Stimulated activated CD8-positive, alpha-beta memory T cell treated with anti-CD3 and anti-CD28 coated beads, Interleukin-7, amount 100 ng/mL, for 48 hours (primary cell): ENCODE measurements at places on chromosomes 2 and 18.

GRCh38 chr2:191936882-191937405 lies 90.1 kb upstream of the CAVIN2 start:
- no peak for DNase-seq

- DNase-seq, result no peak
These were observed 611.7 kb downstream of the TSN start for GRCh38 chr2:122366969-122367645.

DNA sequence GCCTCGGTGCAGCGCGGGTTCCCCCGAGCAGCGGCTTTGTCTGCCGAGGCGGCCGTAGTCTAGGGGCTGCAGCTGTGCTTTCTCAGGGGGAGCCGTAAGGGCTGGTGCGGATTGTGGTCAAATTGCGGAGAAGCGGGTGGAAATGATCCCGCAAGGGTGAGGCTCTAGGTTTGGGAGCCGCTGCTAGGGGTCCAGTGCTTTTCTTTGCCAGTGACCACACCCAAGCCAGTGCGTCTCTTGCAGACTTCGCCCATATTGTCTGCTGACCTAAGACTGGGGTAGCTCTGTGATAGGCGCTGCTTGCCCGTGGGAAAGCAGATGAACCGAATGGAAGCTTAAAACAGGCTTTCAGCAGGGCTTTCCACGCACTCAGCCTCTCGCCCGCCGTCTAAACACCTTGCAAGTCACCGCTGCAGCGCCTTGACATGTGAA lies 2.1 kb downstream of the DPYSL5 start:
- no peak for DNase-seq

GRCh38 chr2:56182420-56182819 lies 1.4 kb upstream of the CCDC85A start:
- DNase-seq, result no peak

GRCh38 chr18:36302676-36303075 lies 5.2 kb downstream of the FHOD3 start:
- no peak for DNase-seq

DNA sequence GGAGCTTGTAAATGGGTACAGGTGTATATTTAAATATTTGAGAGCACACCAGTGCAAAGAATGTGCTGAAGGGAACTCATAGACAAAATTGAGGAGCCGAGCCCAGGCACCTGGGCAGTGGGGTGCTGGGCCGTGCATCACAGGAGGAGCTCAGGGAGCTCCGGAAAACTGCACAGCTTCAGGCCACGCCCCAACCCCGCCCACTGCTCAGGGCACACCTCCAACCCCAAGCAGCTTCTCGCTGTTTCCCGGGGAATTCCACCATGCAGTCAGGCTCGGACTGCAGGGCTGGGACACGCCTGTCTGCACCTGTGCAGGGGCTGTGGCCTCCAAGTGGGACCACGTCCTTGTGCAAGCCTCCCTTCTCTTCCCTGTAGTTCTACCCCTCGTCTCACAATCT lies 243.0 kb downstream of the HDAC4 start:
- DNase-seq, result no peak

DNA sequence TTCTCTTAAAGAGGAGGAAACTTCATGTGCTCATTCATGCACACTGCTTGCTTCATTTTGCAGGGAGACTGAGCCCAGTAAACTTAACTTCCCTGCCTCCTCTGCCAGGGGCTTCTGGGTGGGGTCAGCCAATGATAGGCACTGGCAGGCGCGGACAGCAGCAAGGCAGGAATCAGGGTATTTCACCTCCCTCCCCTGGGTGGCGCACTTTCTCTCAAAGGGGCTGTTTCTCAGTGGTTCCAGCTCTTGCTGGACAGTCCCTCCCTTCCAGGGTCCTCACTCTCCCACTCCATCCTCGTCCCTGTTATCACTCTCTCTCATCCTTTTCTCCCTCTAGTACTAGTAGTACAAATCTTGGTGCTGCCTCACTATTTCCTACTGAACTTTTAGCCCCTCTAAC lies 320.5 kb upstream of the ZNF521 start:
- no peak for DNase-seq

- DNase-seq, result no peak
These were observed 55.3 kb upstream of the B3GNT2 start for GRCh38 chr2:62140426-62141141.

- no peak for DNase-seq
These were observed 189.2 kb upstream of the DSEL start for GRCh38 chr18:67705748-67706147.

DNA sequence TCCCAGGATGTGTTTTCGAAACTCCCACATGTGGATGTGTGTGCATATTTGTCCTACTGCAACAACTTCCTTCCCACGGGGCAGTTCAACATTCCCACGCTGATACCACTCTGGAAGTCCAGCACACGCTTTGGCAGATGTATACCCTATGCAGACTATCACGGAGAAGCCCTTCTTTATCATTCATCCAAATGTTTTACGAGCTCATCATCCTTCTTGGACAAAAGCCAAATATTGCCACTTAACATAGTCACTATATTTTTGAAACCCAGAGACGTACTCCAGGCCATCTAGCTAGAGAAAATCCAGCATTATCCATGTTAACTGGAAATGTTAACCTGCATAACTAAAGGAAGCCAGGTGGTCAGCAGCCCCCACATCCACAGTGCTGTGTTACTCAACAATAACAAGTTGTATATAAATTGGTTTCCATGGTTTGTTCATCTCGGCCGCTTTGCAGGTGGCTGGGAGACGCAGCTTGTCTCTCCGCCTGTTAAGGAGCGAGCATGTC lies 131.5 kb downstream of the ZNF532 start:
- no peak for DNase-seq

- DNase-seq, result no peak
These were observed 80.2 kb upstream of the BCL11A start for GRCh38 chr2:60633615-60634014.

DNA sequence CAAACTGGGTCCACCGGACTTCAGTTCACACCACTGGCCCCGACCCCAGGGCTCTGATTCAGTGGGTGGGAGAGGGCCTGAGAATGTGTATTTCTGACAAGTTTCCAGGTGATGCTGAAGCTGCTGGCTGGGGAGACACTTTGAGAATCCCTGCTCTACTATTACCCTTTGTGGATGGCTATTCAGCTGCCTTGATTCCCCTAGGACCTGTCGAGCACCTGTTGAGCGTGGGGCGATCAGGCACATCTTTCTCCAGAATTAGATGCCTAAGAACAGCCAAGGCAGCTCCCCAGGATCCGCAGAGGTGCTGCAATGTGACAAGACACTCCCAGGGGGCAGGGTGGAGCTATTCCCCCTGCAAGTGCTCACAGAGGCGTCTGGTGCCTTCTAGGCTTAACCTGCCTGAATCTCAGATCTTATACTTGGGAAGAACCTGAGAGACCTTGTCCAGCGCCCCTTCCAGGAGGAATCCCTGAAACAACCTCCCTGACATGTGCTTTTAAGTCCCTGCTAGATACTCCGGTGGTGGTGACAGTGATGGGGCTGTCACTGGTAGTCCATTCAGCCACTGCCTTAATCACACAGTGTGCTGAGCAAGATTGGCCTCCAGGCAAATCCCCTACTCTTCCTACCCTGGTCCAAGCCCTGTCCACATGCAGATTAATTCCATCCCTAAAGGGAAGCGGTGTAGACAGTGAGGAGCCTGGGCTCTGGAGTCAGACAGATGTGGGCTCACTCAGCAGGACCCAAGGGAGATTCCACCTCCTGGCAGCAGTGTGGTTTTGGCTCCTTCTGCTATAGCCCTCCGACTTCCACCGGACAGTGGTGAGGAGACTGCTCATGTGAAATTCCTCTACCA lies 43.4 kb upstream of the OTOF start:
- DNase-seq, result no peak

DNA sequence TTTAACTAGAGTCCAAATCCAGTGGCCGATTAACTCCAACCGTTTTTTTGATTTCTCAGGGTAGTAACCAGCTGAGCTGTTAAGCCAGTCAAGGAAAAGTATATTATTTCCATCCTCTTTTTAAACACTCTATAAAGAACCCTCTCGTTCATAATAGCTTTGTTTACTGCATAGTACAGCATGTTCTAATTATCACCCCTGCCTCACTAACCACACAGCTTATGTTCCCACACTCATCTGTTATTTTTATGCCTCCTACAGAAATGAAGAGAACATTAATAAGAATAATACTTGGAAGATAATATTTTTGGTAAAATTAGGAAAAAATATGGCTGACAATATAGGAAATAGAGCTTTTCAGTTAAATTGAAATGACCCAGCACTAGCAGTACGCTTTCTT lies 2132.8 kb upstream of the CELF4 start:
- no peak for DNase-seq

- no peak for DNase-seq
These were observed 316.8 kb downstream of the RIT2 start for GRCh38 chr18:42798606-42799170.

DNA sequence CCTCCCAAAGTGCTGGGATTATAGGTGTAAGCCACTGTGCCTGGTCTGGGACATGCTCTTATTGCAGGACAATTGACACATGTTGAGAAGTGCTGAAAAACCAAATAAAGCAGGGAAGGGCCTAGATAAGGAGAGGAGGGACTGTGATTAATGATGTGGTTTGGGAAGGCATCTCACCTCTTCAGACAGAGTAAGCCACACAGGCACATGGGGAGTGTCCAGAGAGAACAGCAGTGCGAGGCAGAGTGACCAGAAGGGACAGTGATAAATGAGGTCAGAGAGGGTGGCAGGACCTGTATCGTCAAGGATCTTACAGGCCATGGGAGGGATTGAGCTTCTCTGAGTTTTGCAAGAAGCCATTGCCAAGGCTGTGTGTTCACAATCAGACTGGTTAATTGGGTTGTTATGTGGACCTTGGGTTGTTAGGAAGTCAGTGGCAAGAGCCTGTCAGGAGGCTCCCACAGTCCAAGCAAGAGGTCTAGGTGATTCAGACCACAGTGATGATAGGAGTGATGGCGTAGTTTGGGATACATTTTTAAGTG lies 58.5 kb downstream of the EIF5B start:
- DNase-seq, result no peak

DNA sequence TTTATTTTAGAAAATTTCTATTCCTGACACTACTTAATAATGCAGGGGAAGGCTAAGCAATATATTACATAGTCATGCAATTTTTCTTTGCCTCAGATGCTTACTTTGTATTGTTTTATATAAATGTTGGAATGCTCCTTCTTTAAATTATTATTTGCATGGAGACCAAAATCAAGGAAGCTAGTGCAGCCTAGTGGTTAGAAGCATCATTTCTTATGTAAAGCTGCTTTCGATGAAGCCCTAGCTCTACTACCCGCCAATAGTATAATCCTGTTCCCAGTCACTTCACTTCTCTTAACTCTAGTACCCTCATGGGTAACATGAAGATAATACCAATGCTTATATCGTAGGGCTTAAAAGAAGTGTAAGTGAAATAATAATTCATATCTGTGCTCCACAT lies 198.9 kb downstream of the LRATD1 start:
- no peak for DNase-seq

DNA sequence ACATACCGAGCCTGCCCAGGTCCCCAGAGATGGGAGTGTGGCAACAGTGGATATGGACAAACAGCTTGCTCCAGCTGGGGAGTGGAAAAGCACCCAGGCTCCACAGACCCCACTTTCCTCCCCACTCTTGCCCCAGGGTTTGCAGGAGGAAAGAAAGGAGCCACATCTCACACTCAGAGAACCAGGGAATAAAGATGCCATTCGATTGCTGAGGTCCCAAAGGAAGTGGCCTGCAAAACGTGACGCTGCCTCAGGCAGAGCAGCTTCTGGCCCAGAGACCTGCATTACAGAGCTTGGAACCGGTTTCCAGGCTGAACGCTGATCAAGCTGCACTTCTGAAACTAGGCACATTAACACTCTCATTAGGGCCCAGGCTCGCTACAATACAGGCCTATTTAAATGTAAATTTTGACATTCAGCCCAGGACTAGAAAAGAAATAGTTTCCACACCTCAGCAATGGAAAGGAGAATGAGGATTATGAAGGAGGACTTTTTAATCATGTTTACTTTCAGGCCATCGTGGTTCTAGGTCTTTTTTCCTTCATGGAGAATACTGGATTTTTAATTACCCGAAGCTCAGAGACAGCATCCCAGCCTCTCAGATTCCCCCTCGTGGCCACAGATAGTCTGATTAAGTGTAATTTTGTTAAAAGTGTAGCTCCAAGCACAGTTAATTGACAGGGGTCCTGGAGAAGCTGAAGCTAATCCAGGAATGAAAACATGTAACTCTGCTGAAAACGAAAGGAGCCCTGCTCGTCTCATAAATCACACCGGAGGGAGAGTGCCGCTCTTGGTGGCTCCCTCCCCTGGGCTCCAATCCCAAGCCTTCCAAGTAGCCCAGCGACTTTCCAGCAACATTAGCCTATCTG lies 221.3 kb upstream of the RAB6C start:
- no peak for DNase-seq

DNA sequence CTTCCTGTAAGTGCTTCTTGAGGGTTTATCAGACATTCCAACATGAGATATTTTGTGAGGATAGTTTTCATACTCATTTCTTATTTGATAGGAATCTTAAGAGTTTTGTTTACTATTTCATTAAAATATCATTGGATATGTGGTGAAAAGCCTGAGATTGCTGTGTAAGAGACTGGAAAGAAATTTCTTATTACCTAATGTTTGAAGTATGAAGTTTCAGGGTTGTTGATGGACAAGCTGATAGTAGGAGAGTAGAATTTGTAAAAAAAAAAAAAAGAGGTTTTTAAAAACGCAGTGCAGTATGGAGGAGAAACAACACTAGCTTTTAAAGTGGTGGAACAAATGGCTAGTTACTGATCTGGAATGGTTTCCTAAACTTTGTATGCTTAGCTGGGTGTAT lies 7.7 kb downstream of the EPB41L5 start:
- DNase-seq, result no peak

- no peak for DNase-seq
These were observed 15.6 kb downstream of the OTX1 start for GRCh38 chr2:63066265-63066664.

- DNase-seq, result no peak
These were observed 103.5 kb downstream of the SMIM21 start for GRCh38 chr18:75323821-75324585.

GRCh38 chr18:22846088-22846683 lies 86.9 kb upstream of the RBBP8 start:
- DNase-seq, result no peak

- DNase-seq, result no peak
These were observed 186.4 kb upstream of the ST6GAL2 start for GRCh38 chr2:107072150-107072940.

DNA sequence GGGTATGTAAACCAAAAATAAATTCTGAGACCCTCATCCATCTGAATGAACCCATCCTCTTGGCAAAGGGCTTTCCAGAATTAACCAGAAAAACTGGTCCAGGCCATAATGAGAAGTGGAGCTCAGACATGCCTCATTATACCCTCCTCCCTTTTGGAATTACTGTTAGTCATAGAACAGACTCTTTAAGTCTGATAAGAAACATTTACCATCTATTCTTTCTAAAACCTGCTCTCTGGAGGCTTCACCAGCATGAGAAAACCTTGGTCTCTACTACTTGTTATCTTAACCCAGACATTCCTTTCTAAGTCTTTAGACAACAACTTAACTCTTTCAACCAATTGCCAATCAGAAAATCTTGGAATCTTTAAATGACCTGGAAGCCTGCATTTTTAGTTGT lies 82.8 kb downstream of the QPCT start:
- no peak for DNase-seq
